ENCODE measurements at places on chromosomes 2 and 18. TPM values are rescaled to one million over a fixed set of nuclear protein-coding genes. Genes with fewer than 3 reads are reported as not detected.

The HOXD13 gene
- total RNA-seq, result 0.43 TPM

DNA sequence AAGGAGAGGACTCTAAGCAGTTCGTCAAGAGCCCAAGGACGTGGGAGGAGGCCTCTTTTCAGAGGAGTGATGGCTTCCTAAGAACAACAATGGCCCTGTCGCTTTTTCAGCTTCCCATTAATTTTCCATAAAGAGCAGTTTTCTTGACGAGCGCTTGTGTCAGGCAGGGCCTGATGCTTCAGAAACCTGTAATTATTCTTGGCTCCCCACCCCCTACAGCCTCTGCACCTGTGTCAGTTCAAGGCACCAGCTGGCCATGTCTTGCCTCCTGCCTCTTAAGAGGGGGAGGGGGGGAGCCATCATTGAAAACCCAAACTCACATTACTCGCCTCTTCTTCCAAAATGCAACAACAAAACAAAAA, 32.3 kb downstream of the KLF7 start:
- H3K4me3 ChIP-seq, result peak overlapping the region; percentile 72
- peak overlapping the region; percentile 91 for H3K27ac ChIP-seq
- no peaks in the 10 kb centered on the region for H3K27me3 ChIP-seq

- H3K36me3 ChIP-seq, result no peaks in the 10 kb centered on the region
- no peak overlapping the region for H3K27ac ChIP-seq
- peaks cover 6% of the 10 kb centered on the region for H3K4me1 ChIP-seq
- no peak for DNase-seq
- no peaks in the 10 kb centered on the region for H3K27me3 ChIP-seq
- no peak overlapping the region for H3K4me3 ChIP-seq
Measured at GRCh38 chr2:108323619-108324018, 34.9 kb downstream of the SULT1C2 start.

The FTCDNL1 gene
- total RNA-seq, result 1.3 TPM

The MEP1B gene
- 2.7 TPM for total RNA-seq

DNA sequence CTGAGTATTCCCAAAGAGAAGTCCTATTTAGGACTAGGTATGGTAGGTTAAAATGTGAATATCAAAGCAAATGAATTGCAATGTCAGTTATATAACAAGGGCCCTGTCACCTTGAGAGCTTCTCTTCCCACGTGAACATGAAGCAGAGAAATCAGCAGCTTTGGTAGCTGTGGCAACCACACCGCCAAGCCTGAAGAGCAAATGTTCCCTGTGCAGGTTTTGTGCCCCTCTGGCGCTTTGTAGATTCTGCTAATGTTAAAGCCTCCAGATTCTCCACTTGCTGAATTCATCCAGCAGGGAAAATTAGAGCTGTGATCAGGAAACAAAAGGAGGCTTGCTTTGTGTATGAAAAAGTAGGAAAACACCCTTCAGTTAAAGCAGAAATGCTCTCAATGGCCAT, 322.6 kb downstream of the RBM43 start:
- no peak for DNase-seq
- H3K4me1 ChIP-seq, result no peaks in the 10 kb centered on the region
- no peaks in the 10 kb centered on the region for H3K27me3 ChIP-seq
- H3K27ac ChIP-seq, result no peak overlapping the region
- no peaks in the 10 kb centered on the region for H3K36me3 ChIP-seq

GRCh38 chr2:185952100-185952499, 213.5 kb downstream of the FSIP2 start:
- no peaks in the 10 kb centered on the region for H3K4me1 ChIP-seq
- DNase-seq, result no peak
- H3K27ac ChIP-seq, result no peak overlapping the region
- H3K4me3 ChIP-seq, result no peak overlapping the region
- peaks cover 3% of the 10 kb centered on the region for H3K36me3 ChIP-seq

GRCh38 chr2:240232961-240233884, 92.8 kb upstream of the OTOS start:
- H3K4me1 ChIP-seq, result peaks cover 9% of the 10 kb centered on the region
- no peak overlapping the region for H3K4me3 ChIP-seq
- peak; percentile 88 for DNase-seq
- H3K27ac ChIP-seq, result no peak overlapping the region
- no peaks in the 10 kb centered on the region for H3K36me3 ChIP-seq
- H3K27me3 ChIP-seq, result peaks cover 6% of the 10 kb centered on the region

GRCh38 chr18:41905786-41906527, 49.1 kb upstream of the PIK3C3 start:
- no peak for DNase-seq
- H3K36me3 ChIP-seq, result no peaks in the 10 kb centered on the region
- no peak overlapping the region for H3K4me3 ChIP-seq
- no peak overlapping the region for H3K27ac ChIP-seq
- peaks cover 23% of the 10 kb centered on the region for H3K4me1 ChIP-seq

Data from type B pancreatic cell (in vitro differentiated cells).